ENCODE measurements at places on chromosomes 6 and 20.

DNA sequence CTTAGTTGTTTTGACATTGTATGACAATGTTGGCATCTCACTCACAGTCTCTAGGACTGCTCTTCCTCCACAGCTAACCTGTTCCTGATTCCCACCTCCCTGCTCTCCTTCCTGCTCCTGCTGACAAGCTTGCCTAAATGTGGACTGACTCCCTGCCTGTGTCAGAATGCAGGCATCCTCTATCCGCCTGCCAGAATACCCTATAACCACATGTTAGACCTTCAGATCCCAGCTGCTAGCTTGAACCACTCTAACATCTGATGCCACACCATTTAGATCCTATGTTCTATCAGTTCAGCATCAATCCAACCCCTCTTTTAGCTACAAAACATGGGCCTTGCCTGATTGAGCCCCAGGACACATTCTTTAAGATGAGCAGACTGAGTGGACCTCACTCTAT lies 12.2 kb downstream of the FILIP1 start:
- DNase-seq = no peak

GRCh38 chr20:63394920-63395455 lies 33.8 kb upstream of the CHRNA4 start:
- no peak for DNase-seq

DNA sequence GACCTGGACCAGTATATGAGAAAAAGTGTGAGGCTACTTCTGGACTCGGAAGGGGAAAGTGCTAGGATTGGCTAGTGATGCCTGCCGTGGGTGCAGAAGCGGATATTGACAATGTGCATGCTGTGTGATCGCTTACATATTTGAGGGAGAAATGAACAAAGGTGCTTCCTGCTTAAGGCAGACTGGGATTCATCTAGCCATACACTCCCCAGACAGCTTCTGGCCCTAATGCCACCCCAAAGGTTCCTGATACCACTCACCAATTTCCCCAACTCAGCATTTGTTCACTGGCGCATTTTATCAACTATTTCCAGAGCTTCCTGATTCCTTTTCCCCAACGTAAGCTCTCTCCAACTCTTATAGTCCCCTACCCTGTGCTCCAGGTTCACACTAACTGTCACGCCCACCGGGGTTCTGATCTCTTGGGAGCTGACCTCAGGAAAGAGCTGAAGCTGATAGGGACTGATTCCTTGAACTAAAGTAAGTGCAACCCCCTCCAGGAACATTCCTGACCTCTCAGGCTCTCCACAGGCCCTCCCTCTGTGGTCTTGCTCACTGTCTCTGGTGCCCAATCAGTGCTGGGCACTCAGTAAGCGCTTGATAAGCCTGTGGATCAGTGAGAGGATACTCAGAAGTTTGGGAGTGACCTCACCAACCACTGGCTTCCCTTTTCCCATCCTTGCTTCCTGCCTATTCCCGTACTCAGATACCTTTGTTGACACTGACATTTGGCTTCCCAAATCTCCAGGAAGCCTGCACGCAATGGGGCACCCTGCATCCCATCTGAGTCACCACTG lies 73.3 kb downstream of the MRPL14 start:
- DNase-seq = no peak

GRCh38 chr6:147372806-147373205 lies 135.7 kb upstream of the SAMD5 start:
- DNase-seq = no peak

- no peak for DNase-seq
Observed at GRCh38 chr6:43722920-43723545, 35.4 kb upstream of the MRPS18A start.

GRCh38 chr6:158818581-158819212 lies 471 bp downstream of the EZR start:
- peak; percentile 51 for DNase-seq

All from NCI-H2029 (cell line).